ENCODE measurements at places on chromosomes 16 and 17.
A peak's percentile ranks its signal among the peaks of the same experiment; 100 is the strongest.

DNA sequence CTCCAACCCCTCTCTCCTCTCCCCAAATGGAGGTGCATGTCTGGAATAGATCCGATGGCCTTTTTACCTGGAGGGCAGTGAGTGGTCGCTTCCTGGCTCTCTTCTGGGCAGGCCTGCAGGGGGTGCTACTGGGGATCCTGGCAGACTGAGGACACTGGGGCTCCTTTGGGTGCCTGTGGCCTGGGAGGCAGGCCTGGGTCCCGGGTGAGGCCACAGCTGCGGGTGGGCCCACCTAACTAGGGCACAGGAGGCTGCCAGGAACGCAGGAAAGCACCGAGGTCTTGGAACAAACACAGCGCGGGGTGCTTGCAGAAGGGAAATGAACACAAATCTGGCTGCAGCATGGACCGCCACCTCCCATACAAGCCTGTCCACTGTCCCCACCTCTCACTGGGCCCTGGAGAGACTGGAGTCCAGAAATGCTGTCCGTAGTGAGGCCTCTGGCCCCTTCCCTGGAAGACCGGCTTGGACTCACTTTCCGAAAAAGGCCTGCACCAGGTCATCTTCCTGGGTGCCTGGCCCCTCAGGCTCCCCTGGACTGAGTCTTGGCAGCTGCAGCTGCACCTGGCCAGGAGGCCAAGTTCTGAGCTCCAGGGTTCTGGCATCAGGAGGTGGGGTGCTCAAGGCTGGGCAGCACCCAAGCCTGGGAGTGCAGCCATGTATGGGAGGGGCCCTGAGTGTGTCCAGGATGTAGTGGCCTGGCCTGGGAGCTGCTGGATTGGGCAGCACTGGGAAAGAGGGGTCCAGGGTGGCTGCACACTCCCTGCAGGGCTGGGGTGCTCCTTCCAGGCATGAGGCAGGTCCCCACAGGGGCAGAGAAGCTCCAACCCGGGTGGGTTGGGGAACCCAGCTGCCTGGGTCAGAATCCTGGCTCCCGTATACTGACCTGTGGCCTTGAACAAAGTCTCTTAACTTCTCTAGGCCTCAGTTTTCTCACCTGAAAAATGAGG, 195.1 kb downstream of the IRF8 start:
- DNase-seq: no peak

DNA sequence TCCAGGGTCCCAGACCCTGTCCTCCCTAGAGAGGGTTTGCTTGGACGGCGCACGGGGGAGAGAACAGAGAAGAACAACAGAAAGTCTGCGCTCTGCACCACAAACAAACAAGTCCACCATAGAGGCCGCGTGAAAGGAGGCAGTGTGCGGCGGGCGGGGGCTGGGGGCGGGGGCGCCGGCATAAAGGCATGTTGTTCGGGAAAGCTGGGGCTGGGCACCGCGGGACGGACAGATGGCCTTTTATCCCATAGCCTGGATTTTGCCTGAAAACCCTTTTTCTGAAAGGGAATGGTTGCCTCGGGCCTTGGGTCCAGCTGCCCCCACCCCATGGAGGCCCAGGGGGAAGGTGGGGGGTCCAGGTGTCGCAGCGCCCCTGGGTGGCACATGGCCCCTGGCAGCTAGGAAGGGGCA, 26.0 kb downstream of the FA2H start:
- no peak for DNase-seq

DNA sequence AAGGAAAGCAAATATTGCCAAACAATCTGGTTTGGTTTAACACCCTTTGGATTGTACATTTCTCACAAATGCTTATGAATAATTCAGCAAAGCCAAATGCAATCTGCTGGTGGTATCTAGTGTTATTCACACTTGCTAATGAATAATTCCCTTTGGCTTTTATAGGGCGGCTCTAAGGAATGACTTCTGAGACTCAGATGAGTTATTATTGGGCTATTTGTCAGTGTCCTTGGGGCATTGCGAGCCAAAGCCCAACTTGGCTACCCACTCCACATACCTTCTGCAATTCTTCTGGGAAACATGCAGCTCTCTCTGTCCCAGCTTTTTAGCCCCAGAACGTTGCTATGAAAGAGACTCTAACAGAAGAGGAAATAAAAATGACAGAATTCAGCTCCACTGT, 41.1 kb downstream of the FTO start:
- no peak for DNase-seq

DNA sequence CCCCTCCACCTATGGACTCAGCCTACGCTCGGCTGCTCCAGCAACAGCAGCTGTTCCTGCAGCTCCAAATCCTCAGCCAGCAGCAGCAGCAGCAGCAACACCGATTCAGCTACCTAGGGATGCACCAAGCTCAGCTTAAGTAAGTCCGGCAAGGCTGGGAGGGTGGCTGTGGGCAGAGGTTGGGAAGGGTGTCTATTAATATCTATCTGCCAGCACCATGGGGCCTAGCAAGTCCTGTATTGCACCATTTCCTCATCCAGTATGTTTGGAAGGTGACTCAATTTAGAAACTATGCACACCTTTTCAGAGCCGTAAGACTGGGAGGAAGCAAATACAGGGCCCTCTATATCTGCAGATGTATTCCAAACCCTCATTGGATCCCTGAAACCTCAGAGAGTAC, 45.0 kb upstream of the ARHGAP44 start:
- DNase-seq: no peak

- DNase-seq: peak; percentile 73
Measured at GRCh38 chr16:50696575-50697420, 3.4 kb downstream of the NOD2 start.

GRCh38 chr17:45385331-45385997, 47.2 kb downstream of the ARHGAP27 start:
- peak; percentile 95 for DNase-seq

All from activated CD4-positive, alpha-beta T cell treated with anti-CD3 and anti-CD28 coated beads for 48 hours (primary cell).